ENCODE measurements at places on chromosomes 3 and 15.

GRCh38 chr3:156782921-156783320 is 43.2 kb upstream of the LEKR1 start:
- no peak for DNase-seq

DNA sequence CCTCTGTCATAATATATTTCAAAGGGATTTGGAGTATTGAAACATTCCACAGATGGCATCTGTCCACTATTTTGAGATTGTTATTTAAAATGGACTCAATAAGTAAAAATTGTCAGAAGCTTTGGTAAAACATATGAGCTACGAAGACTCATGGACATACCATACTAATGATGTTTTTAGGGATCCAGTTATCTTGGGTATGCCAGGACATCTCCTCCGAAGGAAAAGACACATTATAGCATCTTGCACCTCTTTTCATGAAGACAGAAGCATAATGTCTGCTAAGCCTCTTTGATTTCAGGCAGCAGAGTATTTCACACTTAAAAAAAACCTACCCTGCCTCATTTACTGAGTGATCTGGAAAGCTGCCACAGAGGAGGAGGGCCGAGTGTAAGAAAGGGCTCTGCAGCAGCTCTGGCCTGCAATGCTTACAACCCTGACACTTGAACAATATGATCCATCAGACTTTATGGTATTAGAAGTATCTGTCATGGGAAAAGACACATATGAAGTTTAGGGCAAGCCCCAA is 284.8 kb downstream of the TUSC7 start:
- no peak for DNase-seq

DNA sequence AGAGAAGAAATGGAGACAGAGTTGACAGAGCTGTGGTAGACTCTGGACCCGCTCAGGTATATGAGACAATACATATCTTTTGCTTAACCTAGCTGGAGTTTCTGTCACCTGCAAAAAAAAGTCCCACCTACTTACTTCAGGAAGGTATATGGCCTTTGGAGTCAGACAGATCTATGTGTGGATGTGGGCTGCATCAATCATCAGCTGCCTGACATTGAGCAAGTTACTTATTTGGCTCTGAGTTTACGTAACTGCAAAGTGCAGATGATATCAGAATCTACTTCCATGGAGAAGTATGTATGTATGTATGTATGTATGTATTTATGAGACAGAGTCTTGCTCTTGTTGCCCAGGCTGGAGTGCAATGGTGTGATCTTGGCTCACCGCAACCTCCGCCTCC is 124.3 kb downstream of the MYLK start:
- no peak for DNase-seq

DNA sequence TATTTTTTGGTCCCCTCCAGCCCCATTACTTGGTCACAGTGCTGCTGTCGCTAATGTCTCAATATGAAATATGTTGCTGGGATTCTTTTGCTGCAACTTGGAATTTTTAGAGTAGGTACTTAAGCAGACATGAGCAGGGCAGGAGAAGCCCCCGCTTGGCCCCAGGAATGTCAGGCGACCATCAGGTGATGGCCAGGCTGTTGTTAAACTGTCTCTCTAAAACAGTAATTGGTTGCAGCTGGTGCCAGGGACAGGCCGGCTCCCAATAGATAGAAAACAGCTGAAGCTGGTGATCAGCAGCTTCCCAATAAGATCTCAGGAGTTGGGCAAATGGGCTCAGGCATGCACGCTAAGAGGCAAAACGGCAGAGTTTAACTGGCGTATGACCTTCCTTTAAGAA is 329.9 kb upstream of the TBL1XR1 start:
- DNase-seq: no peak

DNA sequence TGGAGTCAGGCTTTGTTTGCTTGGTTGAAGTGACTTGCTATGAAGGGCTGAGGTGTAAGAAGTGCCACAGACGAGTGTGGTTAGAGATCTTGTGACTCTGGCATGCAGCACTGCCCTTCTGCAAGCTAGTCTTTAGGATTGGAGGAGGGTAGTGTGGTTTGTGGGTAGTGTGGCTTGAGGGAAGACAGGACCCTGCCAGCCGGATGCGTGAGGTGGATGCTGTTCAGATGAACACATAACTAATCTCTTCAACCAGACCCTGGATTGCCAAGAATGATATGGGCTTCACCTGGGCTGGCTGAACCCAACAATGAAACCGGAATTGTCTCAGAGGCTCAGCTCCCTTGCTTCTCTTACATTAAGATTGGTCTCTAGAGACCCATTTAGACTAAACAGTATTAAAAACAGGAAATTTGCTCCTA is 32.7 kb downstream of the STARD9 start:
- no peak for DNase-seq

GRCh38 chr3:172221547-172221946 is 182.2 kb downstream of the FNDC3B start:
- no peak for DNase-seq

DNA sequence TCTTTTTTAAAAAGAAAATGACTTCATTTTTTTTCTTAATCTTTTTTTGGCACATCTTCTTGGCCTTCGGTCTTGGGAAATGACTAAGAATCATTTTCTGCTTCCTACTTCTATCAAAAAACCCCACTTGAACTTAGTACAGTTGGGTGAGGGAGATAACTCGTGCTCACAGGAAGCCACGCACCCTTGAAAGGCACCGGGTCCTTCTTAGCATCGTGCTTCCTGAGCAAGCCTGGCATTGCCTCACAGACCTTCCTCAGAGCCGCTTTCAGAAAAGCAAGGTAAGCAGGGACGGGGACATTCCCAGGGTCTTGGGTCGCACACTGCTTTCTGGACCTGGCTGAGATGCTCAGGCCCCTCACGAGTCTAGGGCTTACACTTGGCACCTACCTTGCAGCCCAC is at the start of gene CCR4:
Gene CCR4 (plus strand): TSS at position 235 of the 402 bp plus-strand sequence. CDS start 1,779 bp downstream, outside the sequence.
- DNase-seq: no peak
